Epithelial cell of proximal tubule (primary cell): ENCODE measurements at places on chromosomes 3 and 15.

GRCh38 chr3:150736316-150736719 lies 26.7 kb downstream of the SIAH2 start:
- DNase-seq: peak; percentile 62

DNA sequence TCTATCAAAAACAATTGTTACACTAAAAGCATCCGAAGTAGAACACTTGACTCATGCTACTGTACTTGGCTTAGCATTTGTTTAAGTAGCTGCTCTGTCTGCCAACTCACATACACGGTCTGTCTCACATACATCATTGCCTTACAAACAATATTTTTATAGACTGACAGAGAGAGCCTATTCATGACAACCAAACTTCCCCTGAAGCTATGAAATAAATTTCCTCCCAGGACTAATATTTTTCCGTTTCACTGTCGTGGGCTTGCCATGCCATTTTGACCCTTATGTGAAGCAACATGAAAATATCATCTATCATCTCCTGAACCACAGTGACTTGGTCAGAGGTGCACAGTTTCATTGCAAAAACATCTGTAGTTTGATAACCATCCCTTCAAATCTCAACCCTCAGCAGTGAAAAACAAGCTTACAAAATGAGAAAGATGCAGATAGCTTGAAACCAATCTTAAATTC lies 66.5 kb upstream of the PYGO1 start:
- no peak for DNase-seq

GRCh38 chr15:50247819-50248655 lies 17.5 kb downstream of the HDC start:
- no peak for DNase-seq

- DNase-seq: no peak
These were observed 70.5 kb upstream of the ATP2C1 start for GRCh38 chr3:130823241-130823884.

DNA sequence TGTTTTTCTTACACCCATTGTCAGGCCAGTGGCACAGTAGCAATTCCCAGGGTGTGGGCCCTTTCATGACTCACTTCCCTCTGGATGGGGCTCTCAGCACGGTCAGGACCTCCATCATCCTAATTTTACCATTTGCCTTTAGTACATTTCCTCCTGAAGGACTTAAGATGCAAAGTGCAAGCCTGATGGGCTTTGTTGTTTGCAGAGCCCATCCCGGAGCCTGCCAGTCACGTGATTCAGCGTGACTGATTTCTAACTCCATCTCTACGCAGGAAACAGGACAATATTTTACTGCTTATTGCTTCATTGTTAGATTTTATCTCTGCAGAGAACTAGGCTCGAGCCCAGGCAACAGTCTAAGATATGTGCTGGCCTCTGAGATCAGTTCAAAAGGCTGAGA lies 223.7 kb downstream of the PDZRN3 start:
- no peak for DNase-seq

- peak; percentile 26 for DNase-seq
These were observed 604.3 kb downstream of the FGF12 start for GRCh38 chr3:192122832-192123594.
